Ovary (tissue), 10 donors: ENCODE measurements at places on chromosomes 11 and 22. TPM values are rescaled to one million over a fixed set of nuclear protein-coding genes. Genes with fewer than 3 reads are reported as not detected.

XNDC1N gene
- total RNA-seq: 10.6 TPM

APOBEC3H gene
- total RNA-seq: not detected

CRKL gene
- total RNA-seq: 69.2 TPM

KRTAP5-9 gene
- total RNA-seq: 0.77 TPM

POTEH gene
- total RNA-seq: not detected

PHOX2A gene
- not detected for total RNA-seq

CLCF1 gene
- 8.2 TPM for total RNA-seq

CARD18 gene
- not detected for total RNA-seq

SMTNL1 gene
- not detected for total RNA-seq

DNA sequence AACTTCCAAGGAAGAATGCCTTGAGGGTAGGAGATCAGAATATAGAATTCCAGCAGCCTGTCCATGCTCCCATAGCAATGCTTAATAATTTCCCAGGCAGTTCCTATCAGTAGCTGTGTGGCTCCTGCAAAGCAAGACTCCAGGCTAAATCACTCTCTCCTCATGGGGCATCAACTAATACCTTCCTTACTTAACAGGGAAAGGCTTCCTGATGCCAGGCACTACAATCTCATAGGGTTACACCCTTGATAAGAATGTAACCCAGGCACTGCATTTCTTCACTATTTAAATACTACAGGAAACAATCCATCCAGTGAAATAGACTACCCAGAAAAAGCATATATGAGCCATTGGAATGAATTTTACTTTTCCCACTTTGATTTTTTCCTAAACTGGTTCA is 615.0 kb upstream of the ARHGAP42 start:
- no peak overlapping the region for H3K4me3 ChIP-seq
- H3K4me1 ChIP-seq: no peaks in the 10 kb centered on the region
- no peak for DNase-seq
- H3K27me3 ChIP-seq: no peaks in the 10 kb centered on the region
- H3K36me3 ChIP-seq: no peaks in the 10 kb centered on the region

GRCh38 chr22:30413745-30414524 is 11.6 kb upstream of the MTFP1 start:
- H3K27ac ChIP-seq: no peak overlapping the region
- H3K27me3 ChIP-seq: no peaks in the 10 kb centered on the region
- no peak overlapping the region for H3K4me3 ChIP-seq
- no peaks in the 10 kb centered on the region for H3K4me1 ChIP-seq

- no peak overlapping the region for H3K4me3 ChIP-seq
- no peak overlapping the region for H3K27ac ChIP-seq
- no peaks in the 10 kb centered on the region for H3K27me3 ChIP-seq
Measured at GRCh38 chr11:12126344-12127019, 16.1 kb downstream of the MICAL2 start.

DNA sequence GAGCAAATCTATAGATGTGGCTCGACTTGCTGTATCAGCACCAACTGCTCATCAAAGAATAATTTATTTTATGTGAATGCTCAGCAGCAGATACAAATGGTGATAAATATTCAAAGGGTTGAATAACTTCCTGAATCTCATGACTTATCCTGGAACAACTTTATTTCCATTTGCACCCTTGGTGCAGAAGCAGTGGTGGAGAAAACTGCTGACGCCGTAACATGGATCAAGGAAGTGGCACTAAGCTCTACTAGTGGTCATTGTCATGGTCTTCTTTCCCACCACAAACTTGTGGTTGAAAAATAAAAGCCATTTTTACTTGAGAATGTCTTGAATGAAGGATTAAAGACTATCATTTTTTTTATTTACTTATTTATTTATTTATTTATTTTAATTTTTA is 14.6 kb downstream of the MARK2 start:
- H3K4me3 ChIP-seq: no peak overlapping the region
- no peak overlapping the region for H3K27ac ChIP-seq
- H3K4me1 ChIP-seq: no peaks in the 10 kb centered on the region
- H3K27me3 ChIP-seq: no peaks in the 10 kb centered on the region
- no peak for DNase-seq

DNA sequence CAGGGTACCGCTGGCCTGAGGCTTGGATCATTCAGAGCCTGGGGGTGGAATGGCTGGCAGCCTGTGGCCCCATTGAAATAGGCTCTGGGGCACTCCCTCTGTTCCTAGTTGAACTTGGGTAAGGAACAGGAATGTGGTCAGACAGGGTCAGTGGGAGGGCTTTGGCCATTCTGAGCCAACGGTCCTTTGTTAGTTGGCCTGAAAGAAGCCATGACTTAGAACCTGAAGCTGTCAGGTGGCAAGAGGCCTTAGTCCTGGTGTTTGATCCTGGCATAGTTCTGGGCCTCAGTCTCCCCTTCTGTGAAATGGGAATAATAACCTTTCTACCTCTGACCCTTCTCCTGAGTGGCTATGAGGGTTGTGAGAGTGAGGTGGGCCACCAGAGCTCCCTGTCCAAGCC is 8.3 kb downstream of the PGAP2 start:
- H3K27me3 ChIP-seq: no peaks in the 10 kb centered on the region
- H3K4me3 ChIP-seq: no peak overlapping the region
- no peak for DNase-seq
- no peaks in the 10 kb centered on the region for H3K36me3 ChIP-seq
- no peaks in the 10 kb centered on the region for H3K4me1 ChIP-seq

DNA sequence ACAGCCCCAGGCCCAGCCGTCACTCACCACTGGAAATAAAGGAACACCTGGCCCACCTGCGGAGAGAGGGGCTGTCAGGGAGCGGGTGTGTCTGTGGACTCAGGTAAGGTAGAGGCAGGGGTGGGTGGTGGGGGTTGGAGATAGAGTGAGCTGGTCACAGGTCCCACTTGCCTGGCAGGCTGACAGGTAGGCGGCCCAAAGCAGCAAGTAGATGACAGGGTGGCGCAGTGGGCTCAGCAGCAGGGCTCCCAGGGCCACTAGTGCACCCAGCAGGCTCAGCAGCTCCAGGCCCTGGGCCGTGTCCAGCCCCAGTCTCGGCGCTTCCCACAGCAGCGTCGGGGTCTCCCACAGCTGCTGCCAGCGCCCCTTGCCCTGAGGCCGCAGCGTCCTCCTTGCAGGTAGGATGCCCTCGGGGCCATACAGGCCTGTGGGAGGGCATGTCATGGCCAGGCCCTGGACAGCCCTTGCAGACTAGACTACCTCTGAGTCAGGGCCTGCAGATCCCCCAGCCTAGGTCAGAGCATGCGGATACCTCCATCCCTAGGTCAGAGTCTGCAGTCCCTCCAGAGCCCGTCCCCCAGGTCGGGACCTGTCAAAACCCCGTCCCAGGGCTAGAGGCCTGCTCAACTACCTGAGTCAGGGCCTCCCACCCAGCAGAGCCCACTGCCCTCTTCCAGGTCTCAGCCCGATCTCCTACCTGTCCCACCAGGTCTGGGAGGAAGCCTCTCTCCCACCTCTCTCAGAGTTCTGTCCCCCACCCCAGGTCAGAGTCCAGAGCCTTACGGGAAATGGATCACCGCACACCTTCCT is 686 bp downstream of the LMF2 start:
- DNase-seq: peak; percentile 55
- H3K4me3 ChIP-seq: peak overlapping the region; percentile 81
- no peaks in the 10 kb centered on the region for H3K27me3 ChIP-seq

DNA sequence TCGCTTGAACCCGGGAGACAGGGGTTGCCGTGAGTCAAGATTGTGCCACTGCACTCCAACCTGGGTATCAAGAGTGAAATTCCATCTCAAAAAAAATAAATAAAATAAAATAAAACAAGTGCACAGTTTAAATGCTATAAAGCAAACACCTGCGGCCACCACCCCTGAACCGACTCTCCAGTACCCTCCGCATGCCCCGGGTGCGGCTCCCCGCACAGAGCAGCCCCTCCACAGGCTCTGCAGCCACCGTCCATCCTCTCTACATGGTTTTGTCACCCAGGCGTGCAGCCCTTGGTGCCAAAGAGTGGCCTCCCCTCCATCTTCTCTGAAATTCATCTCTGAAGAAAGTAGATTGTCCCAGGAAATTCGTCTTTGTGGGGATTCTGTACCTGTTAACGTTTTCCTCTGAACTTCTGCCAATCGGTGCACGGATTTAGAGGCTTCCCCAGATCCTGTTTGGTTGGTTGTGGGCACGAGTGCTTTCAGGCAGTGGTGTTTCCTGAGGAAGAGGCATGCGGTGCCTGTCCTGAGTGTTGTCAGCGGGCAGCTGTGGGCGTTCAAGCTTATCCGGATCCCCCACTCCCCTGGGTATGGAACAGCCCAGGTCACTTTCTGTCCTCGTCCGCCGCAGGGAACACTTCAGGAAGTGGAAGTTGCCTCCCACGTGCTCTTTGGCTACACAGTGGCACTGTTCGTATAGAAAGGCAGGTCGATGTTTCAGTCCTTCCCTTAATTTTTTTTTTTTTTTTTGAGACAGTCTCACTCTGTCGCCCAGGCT is 4.1 kb downstream of the MIOX start:
- no peak overlapping the region for H3K4me3 ChIP-seq
- no peaks in the 10 kb centered on the region for H3K36me3 ChIP-seq
- no peak overlapping the region for H3K27ac ChIP-seq
- H3K4me1 ChIP-seq: no peaks in the 10 kb centered on the region

GRCh38 chr22:20569059-20570058 is 61.9 kb downstream of the MED15 start:
- H3K27ac ChIP-seq: no peak overlapping the region
- peaks cover 19% of the 10 kb centered on the region for H3K4me1 ChIP-seq
- no peaks in the 10 kb centered on the region for H3K27me3 ChIP-seq
- no peaks in the 10 kb centered on the region for H3K36me3 ChIP-seq

- DNase-seq: no peak
- no peaks in the 10 kb centered on the region for H3K27me3 ChIP-seq
- no peak within 1 kb of the TSS for H3K4me3 ChIP-seq
Measured at GRCh38 chr11:117929142-117929915, at the start of gene TMPRSS13. TSS of gene TMPRSS13 (minus strand) at chr11:117929402. CDS start at chr11:117929307, 95 bp downstream.

DNA sequence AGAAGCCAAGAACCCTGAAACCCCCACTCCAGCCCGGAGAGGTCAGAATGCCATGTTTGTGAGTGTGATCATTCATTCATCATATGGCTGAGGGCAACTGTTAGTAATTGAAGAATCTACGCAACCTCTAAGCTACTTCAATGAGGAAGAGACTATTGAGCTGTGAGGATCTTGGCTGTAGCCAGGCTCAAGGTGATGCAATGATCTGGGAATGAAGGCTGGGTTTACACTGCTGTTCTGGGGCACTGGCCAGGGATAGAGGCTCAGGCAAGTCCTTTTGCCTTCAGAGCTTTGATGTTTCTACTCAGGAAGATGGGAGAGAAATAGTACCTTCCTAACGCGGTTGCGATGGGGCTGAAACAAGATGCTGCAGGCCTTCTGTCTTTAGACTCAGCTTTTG is 12.9 kb downstream of the CRYBB2 start:
- no peak overlapping the region for H3K27ac ChIP-seq
- H3K36me3 ChIP-seq: no peaks in the 10 kb centered on the region
- H3K27me3 ChIP-seq: no peaks in the 10 kb centered on the region
- DNase-seq: no peak
- no peak overlapping the region for H3K4me3 ChIP-seq
- H3K4me1 ChIP-seq: no peaks in the 10 kb centered on the region

DNA sequence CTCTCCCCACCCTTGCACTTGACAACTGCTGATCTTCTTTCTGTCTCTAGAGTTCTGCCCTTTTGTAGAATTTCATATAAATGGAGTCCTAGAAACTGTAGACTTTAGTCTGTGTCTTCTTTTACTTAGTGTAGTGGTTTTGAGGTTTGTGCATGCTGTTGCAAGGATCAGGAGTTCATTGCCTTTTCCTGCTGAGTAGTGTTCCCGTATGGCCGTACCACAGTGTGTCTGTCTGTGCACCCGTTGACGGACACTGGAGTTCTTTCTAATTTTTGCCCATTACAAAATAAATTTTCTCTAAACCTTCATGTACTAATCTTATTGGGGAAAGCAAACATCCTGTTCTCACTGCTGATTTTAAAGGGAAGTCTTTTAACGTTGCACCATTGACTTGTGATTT is 138.1 kb downstream of the TBC1D22A start:
- H3K27ac ChIP-seq: no peak overlapping the region
- H3K36me3 ChIP-seq: no peaks in the 10 kb centered on the region
- no peaks in the 10 kb centered on the region for H3K4me1 ChIP-seq
- no peak for DNase-seq

DNA sequence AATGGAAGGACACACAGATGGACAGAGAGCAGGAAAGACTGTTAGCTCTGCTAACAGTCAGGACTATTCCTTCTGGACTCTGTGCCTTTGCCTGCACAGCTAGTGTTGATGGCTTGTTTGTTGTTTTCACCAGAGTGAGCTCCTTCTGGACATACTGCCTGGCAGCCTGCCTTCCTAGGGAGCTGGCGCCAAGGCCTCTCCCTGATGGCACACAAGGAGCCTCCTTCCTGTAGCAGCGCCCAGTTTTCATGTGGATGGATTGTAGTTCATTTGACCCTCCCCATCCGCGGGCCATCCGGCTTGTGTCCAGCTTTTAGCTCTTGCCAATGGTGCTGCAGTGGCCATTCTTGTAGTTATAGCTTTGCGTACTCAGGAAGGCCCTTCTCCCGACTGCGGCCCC is 16.6 kb upstream of the BCR start:
- no peak overlapping the region for H3K4me3 ChIP-seq
- H3K27me3 ChIP-seq: no peaks in the 10 kb centered on the region
- H3K4me1 ChIP-seq: peaks cover 9% of the 10 kb centered on the region
- peak overlapping the region; percentile 61 for H3K27ac ChIP-seq
- H3K36me3 ChIP-seq: no peaks in the 10 kb centered on the region

DNA sequence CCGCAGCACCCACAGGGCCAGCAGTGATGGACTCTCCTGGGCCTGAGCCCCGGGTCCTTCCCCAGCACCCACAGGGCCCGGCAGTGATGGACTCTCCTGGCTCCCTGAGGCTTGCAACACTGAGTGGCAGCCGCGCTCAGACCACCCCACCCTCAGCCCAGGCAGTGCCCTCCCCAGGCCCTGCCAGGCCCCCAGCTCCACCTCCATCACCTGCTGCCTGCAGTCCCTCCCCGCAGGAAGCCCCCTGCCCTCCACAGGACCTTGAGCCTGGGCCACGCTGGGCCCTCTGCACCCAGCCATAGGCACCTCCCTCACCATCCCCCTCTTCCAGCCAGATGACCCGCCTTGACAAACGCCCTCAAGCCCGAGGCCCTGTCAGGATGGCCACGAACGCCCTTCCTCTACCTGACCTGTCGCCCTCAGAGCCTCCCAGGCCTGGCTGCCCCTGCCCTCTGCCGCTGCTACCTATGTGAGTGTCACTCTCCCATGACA is 11.4 kb downstream of the ALG12 start:
- no peaks in the 10 kb centered on the region for H3K27me3 ChIP-seq
- peaks cover 2% of the 10 kb centered on the region for H3K36me3 ChIP-seq
- no peaks in the 10 kb centered on the region for H3K4me1 ChIP-seq
- no peak overlapping the region for H3K4me3 ChIP-seq
- H3K27ac ChIP-seq: no peak overlapping the region
- DNase-seq: no peak

DNA sequence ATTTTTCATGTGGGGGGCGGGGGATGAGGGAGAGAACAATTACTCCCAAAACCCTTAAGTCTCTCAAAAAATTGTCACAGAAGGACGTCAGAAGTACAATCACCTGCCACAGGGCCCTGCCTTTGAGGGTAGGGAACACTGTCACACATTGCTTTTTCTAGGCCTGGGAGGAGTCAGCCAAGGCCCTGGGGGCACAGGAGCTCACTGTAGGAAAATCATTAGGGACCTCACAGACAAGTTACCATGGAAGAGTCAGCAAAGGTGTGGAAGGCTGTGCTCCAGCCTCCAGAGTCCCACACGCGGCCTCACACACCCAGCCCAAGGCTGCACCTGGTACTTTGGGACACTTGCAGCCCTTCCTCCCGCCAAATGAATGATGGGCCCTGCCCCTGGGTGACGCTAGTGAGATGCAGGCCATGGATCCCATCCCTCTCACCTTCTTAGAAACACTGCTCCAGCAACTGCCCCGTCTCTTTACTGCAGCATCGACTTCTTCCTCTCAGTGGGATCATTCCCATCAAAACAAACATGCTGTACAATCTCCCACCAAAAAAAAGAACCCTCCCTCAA is 3.3 kb downstream of the PLEKHA7 start:
- H3K36me3 ChIP-seq: no peaks in the 10 kb centered on the region
- peaks cover 2% of the 10 kb centered on the region for H3K4me1 ChIP-seq
- no peak overlapping the region for H3K27ac ChIP-seq
- H3K4me3 ChIP-seq: no peak overlapping the region
